ENCODE measurements at places on chromosomes 11 and 22.
A peak's percentile ranks its signal among the peaks of the same experiment; 100 is the strongest.

- DNase-seq, result no peak
These were observed 6.4 kb upstream of the JAM3 start for GRCh38 chr11:134062265-134063123.

GRCh38 chr22:50007057-50007511 is 5.5 kb downstream of the IL17REL start:
- no peak for DNase-seq

GRCh38 chr11:10618490-10618889 is 50.0 kb upstream of the LYVE1 start:
- no peak for DNase-seq

- DNase-seq, result no peak
These were observed 46.9 kb downstream of the WNT11 start for GRCh38 chr11:76159303-76159937.

GRCh38 chr22:19168088-19168890 is 10.2 kb downstream of the SLC25A1 start:
- no peak for DNase-seq

- DNase-seq, result peak; percentile 19
These were observed 29.8 kb downstream of the JAM3 start for GRCh38 chr11:134098566-134099184.

- DNase-seq, result no peak
These were observed 465.8 kb upstream of the ANO5 start for GRCh38 chr11:21727102-21727501.

DNA sequence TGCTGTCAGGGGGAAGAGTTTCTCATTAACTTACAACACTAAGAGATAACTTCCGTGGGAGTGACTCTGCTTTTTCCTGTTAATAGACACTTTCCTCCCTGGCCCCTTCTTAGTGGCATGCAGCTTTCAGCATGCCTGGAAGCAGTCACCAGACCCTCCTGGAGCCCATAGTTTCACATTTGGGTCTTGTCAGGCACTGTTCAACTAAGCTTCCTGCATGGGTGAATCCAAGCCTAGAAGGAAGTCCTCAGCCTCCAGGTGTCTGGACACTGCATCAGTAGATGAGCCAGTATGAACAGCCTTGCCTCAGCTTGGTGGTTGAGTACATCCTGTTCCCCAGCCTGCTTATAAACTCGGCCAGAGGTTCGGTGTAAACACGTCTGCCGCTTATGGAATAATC is 68.1 kb downstream of the PPP6R3 start:
- no peak for DNase-seq

Measured in A549 (cell line).